ENCODE measurements at places on chromosomes 13 and 19.
A peak's percentile ranks its signal among the peaks of the same experiment; 100 is the strongest.

DNA sequence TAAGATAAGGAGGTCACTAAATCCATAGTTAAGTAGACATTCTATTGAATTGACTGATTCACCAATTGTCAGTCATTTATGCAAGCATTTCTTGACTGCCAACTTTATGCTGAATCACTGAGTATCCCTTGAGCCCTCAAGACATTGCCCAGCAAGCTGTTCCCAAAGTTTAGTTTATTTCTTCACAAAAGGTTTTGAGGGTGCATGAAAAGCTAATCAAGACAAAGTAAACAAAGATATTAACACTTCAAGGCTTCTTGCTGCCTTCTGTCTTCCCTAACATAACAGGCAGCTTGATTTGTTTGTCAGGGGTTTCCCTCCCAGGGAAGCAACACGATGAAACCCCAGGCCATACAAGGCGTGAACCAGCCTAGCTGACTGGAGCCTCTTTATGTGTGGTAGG lies 374.4 kb downstream of the SPRY2 start:
- H3K27me3 ChIP-seq, result no peaks in the 10 kb centered on the region
- H3K36me3 ChIP-seq, result no peaks in the 10 kb centered on the region
- no peak overlapping the region for H3K27ac ChIP-seq
- no peak for DNase-seq

- H3K4me3 ChIP-seq, result no peak overlapping the region
- H3K4me1 ChIP-seq, result peaks cover 10% of the 10 kb centered on the region
- no peaks in the 10 kb centered on the region for H3K27me3 ChIP-seq
- peaks cover 4% of the 10 kb centered on the region for H3K36me3 ChIP-seq
- peak; percentile 2 for DNase-seq
These were observed 540.5 kb downstream of the PCDH9 start for GRCh38 chr13:66689628-66690027.

DNA sequence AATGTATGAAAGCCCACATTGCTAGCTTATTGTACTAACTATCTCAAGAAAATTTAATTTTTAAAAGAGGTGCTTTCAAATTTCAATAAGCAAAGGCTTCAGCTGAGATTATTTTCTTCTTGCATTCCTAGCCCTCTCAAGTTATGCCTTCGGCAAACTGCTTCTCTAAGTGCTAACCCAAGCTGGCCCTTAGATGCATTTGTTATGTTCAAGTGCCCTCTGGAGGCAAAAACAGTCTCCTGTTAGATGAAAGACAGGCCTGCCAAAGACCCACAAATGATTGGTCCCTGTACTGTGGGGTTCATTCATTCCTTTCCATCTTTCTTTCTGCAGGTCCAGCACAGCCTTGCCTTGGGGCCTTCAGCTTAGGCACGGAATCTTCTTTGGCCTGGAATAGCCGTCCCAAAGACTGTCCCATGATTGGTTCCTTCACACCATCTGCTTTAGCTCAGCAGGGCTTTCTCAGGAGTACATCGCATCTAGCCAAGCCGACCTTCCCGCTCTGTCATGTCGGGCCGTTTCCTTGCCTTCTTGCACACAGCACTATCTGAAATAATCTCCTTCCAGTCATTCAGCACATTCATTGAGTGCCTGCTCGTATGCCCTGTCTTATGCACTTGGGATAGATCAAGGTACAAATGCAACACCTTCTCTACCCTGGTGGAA lies 26.4 kb upstream of the TPTE2 start:
- H3K4me3 ChIP-seq, result peak overlapping the region; percentile 89
- H3K27ac ChIP-seq, result no peak overlapping the region
- peaks cover 19% of the 10 kb centered on the region for H3K36me3 ChIP-seq
- peaks cover 47% of the 10 kb centered on the region for H3K27me3 ChIP-seq
- peaks cover 30% of the 10 kb centered on the region for H3K4me1 ChIP-seq
- no peak for DNase-seq

DNA sequence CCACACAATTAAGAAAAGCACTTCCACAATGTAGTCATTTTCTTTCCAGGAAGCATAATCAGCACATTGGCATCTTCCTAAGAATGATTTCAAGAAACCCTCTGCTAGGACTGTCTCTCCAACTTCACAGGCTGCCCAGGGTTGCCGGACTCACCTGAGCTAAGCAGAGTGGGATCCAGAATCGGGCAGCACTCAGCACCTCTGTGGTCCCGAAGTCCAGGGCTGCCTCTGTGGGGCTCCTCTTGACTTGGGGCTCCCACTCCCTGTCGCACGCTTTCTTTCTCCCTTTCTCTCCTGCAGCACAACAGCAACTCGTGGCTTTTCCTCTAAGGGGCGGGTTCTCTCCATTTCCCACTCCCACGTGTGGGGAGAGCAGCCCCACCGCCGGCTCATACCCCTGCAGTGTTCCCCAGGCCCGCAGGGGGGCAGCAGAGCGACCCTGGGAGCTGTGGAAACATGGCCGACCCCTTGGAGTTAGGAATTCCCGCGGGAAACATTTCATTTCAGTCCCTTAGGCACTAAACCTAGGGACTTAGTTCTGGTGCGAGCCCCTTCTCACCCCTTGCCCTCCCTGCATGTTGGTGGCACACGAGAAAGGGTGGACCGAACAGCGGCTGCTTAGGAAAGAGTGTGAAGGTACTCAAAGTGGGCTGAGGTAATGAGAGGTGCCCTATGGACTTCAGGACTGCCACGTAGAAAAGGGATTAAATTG lies at the start of gene TMEM272:
Gene TMEM272 (minus strand): TSS at position 316 of the 712 bp plus-strand sequence. CDS start 6,647 bp downstream, outside the sequence.
- H3K36me3 ChIP-seq, result no peaks in the 10 kb centered on the region
- H3K27ac ChIP-seq, result no peak within 1 kb of the TSS
- H3K27me3 ChIP-seq, result peaks cover 12% of the 10 kb centered on the region
- peak within 1 kb of the TSS; percentile 23 for H3K4me3 ChIP-seq
- H3K4me1 ChIP-seq, result peaks cover 7% of the 10 kb centered on the region

- no peak for DNase-seq
- peaks cover 4% of the 10 kb centered on the region for H3K27me3 ChIP-seq
- no peaks in the 10 kb centered on the region for H3K36me3 ChIP-seq
- H3K4me1 ChIP-seq, result no peaks in the 10 kb centered on the region
- H3K27ac ChIP-seq, result no peak overlapping the region
These were observed 427.9 kb downstream of the ZNF536 start for GRCh38 chr19:30799865-30800755.

DNA sequence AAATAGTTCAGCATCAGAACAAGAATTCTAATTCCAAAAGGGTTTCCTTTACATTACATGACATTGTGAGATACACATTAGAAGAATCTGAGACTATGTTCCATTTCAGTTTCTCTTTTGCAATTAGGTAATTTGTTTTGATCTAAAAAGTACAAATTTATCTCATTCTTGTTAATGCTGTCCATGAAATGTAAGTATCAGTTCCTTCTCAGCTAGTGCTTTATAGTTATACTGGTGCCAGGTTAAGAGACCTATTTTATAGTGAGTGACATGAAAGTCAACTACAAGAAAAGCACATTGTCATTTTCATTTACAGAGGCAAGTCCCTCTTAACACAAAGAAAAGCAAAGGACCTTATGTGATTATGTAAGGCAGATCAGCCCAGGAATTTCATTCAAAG lies 43.9 kb downstream of the RCBTB2 start:
- H3K4me1 ChIP-seq, result peaks cover 38% of the 10 kb centered on the region
- no peak overlapping the region for H3K4me3 ChIP-seq
- peak overlapping the region; percentile 93 for H3K27ac ChIP-seq
- peak; percentile 45 for DNase-seq
- no peaks in the 10 kb centered on the region for H3K36me3 ChIP-seq

GRCh38 chr13:79522583-79522982 lies 41.6 kb downstream of the NDFIP2 start:
- H3K4me1 ChIP-seq, result no peaks in the 10 kb centered on the region
- H3K36me3 ChIP-seq, result no peaks in the 10 kb centered on the region
- DNase-seq, result no peak
- no peaks in the 10 kb centered on the region for H3K27me3 ChIP-seq
- H3K4me3 ChIP-seq, result no peak overlapping the region
- H3K27ac ChIP-seq, result no peak overlapping the region

GRCh38 chr13:20715330-20715712 lies 11.8 kb downstream of the IL17D start:
- no peaks in the 10 kb centered on the region for H3K36me3 ChIP-seq
- H3K27ac ChIP-seq, result no peak overlapping the region
- H3K4me1 ChIP-seq, result peaks cover 6% of the 10 kb centered on the region
- no peak for DNase-seq

- H3K27me3 ChIP-seq, result peaks cover 4% of the 10 kb centered on the region
- H3K36me3 ChIP-seq, result no peaks in the 10 kb centered on the region
- H3K4me1 ChIP-seq, result no peaks in the 10 kb centered on the region
- no peak overlapping the region for H3K4me3 ChIP-seq
These were observed 5.4 kb downstream of the TMEM150B start for GRCh38 chr19:55319785-55320184.

GRCh38 chr13:49814551-49815270 lies 22.2 kb upstream of the KPNA3 start:
- peak overlapping the region; percentile 69 for H3K27ac ChIP-seq
- DNase-seq, result no peak
- no peaks in the 10 kb centered on the region for H3K4me1 ChIP-seq
- H3K27me3 ChIP-seq, result peaks cover 27% of the 10 kb centered on the region
- H3K4me3 ChIP-seq, result no peak overlapping the region
- no peaks in the 10 kb centered on the region for H3K36me3 ChIP-seq

GRCh38 chr19:39100500-39101166 lies 16.5 kb downstream of the ACP7 start:
- H3K4me3 ChIP-seq, result no peak overlapping the region
- H3K27ac ChIP-seq, result no peak overlapping the region
- no peaks in the 10 kb centered on the region for H3K4me1 ChIP-seq
- peaks cover 40% of the 10 kb centered on the region for H3K27me3 ChIP-seq
- H3K36me3 ChIP-seq, result no peaks in the 10 kb centered on the region

GRCh38 chr13:41053384-41053826 lies 7.9 kb upstream of the WBP4 start:
- peaks cover 65% of the 10 kb centered on the region for H3K4me1 ChIP-seq
- peak overlapping the region; percentile 10 for H3K4me3 ChIP-seq
- no peaks in the 10 kb centered on the region for H3K27me3 ChIP-seq
- H3K36me3 ChIP-seq, result peaks cover 9% of the 10 kb centered on the region
- DNase-seq, result peak; percentile 71

DNA sequence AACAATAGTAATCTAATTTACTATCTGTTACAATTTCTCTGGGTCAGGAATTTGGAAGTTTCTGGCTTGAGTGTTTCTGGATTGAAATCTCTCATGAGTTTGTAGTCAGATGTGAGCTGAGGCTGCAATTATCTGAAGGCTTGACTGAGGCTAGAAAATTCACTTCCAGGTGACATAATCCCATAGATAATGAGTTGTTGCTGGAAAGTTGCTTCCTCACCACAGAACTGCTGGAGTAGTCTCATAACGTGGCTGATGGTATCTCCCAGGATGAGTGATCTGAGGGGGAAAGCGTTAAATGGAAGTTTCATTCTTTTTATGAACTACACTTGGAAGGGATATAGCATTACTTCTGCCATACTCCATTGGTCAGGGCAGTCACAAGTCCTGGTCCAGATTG lies 15.3 kb upstream of the FPR3 start:
- H3K27me3 ChIP-seq, result peaks cover 54% of the 10 kb centered on the region
- DNase-seq, result no peak
- no peaks in the 10 kb centered on the region for H3K36me3 ChIP-seq
- H3K27ac ChIP-seq, result no peak overlapping the region
- H3K4me3 ChIP-seq, result no peak overlapping the region
- no peaks in the 10 kb centered on the region for H3K4me1 ChIP-seq

GRCh38 chr19:36950335-36951119 lies 34.4 kb downstream of the ZNF568 start:
- no peak overlapping the region for H3K4me3 ChIP-seq
- no peaks in the 10 kb centered on the region for H3K4me1 ChIP-seq
- H3K36me3 ChIP-seq, result peaks cover 51% of the 10 kb centered on the region
- no peak for DNase-seq
- H3K27me3 ChIP-seq, result no peaks in the 10 kb centered on the region
- H3K27ac ChIP-seq, result no peak overlapping the region

DNA sequence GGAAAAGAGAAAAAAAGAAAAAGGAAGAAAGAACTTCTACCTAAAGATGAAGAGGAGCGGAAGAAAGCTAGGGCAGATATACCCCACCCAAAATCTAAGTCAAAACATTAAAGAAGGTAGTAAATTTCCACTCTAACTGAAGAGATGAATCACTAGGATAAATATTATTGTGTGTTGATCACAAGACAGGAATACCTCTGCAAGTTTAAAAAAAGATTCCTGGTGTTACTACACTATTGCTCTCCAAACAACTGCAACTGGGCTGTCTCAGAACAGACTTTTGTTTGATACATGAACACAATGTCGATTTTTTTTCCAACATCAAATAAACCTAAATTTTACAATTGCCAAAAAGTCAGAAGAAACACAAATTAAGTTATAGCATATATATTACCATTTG lies 6.8 kb downstream of the HSPH1 start:
- H3K36me3 ChIP-seq, result peaks cover 37% of the 10 kb centered on the region
- no peak overlapping the region for H3K4me3 ChIP-seq
- no peak overlapping the region for H3K27ac ChIP-seq
- peaks cover 22% of the 10 kb centered on the region for H3K4me1 ChIP-seq
- no peaks in the 10 kb centered on the region for H3K27me3 ChIP-seq
- no peak for DNase-seq

GRCh38 chr19:29212356-29212647 lies 649 bp downstream of the UQCRFS1 start:
- no peak for DNase-seq
- peaks cover 7% of the 10 kb centered on the region for H3K36me3 ChIP-seq
- H3K4me3 ChIP-seq, result peak overlapping the region; percentile 90
- H3K27me3 ChIP-seq, result peaks cover 10% of the 10 kb centered on the region

DNA sequence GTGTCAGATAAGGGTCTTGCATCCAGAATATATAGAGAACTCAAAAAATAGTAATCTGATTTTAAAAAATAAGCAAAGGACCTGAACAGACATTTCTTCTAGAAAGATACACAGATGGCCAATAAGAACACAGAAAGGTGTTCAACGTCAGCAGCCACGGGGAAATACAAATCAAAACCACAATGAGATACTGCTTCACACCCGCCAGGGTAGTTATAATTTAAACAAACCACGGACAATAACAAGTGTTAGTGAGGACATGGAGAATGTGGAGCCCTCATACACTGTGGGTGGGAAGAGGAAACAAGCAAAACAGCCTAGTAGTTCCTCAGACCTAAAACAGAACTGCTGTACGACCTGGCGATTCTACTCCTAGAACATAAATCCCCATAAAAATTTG lies 26.7 kb upstream of the NAPA start:
- peak; percentile 9 for DNase-seq
- peaks cover 31% of the 10 kb centered on the region for H3K27me3 ChIP-seq
- H3K27ac ChIP-seq, result no peak overlapping the region
- H3K4me3 ChIP-seq, result no peak overlapping the region
- H3K36me3 ChIP-seq, result no peaks in the 10 kb centered on the region
- H3K4me1 ChIP-seq, result peaks cover 4% of the 10 kb centered on the region

DNA sequence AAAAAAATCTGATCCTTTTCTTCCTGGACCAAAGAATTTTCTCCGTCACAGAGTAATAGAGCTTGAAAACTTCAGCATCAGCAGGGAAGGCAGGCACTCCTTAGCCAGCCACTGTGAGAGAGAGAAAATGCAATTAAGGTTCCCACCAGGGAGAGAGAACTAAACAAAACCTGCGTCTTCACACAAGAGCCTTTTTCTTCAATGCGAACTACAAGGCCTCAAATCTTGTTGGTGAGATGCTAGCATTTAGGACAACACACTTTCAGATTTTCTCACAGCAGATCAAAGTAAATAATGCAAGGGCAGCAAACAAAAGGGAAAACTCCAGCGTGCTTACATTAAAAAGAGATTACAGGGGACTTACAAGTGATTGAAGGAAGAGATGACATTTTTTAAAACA lies 80.1 kb downstream of the DACH1 start:
- H3K27ac ChIP-seq, result no peak overlapping the region
- H3K4me1 ChIP-seq, result no peaks in the 10 kb centered on the region
- no peaks in the 10 kb centered on the region for H3K27me3 ChIP-seq
- no peak for DNase-seq

GRCh38 chr13:91142572-91142971 lies 204.9 kb upstream of the MIR17HG start:
- no peaks in the 10 kb centered on the region for H3K27me3 ChIP-seq
- H3K4me3 ChIP-seq, result no peak overlapping the region
- H3K36me3 ChIP-seq, result no peaks in the 10 kb centered on the region
- H3K27ac ChIP-seq, result no peak overlapping the region
- no peaks in the 10 kb centered on the region for H3K4me1 ChIP-seq
- no peak for DNase-seq
